Suppressor macrophage treated with lipopolysaccharide for 4 hours (primary cell): ENCODE measurements at places on chromosomes 3 and 15.

GRCh38 chr3:44185396-44185915, 56.2 kb upstream of the TOPAZ1 start:
- no peak for DNase-seq

DNA sequence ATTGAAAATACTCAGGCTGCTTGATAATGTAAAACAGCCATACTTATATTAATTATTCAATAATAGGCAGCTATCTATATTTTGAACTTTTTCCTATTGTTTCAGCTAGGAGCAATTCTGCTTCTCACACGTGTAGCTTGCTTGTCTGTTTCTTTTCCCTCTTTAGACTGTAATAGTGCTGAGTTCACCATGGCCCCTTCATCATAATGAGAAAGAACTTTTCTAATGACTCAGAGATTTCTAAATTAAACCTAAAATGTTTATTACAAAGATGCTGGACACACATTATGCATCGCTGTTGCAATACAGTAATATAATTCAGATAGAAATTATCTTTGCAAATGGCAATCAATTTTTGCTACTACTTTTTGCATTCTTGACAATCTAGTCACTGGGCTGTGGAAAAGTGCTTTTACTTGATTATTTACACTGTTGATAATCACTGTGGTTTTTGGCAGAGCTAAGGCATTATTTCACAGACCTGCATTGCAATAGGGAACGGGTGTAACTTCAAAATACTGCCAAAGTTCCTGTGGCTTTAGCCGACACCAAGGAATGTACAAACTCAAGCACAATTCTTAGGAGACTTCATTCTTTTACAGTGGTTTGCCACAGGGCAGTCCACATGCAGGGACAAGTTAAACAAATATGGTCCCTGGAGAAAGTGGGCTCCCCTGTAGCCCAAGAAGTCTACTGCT, 281.0 kb upstream of the TBL1XR1 start:
- DNase-seq: peak; percentile 28

DNA sequence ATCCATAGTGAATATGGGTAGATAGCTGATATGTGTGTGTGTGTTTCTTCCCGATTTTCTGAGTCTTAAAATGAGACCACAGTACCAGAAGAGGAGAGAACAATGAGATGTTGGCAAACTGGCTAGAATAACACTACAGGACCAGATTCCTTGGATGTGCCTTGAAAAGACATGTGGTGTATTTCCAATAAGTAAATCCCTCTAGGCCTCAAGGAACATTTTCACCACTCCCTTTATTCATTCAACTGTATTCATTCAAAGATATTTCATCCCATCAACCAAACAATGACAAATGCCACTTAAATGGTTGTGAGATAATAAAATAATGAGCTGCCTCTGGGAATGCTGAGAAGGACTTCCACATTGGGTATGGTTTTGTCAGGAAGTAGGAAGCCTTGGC, 8.7 kb upstream of the BNC1 start:
- DNase-seq: no peak

GRCh38 chr3:190000187-190000860, 120.4 kb downstream of the P3H2 start:
- DNase-seq: no peak

DNA sequence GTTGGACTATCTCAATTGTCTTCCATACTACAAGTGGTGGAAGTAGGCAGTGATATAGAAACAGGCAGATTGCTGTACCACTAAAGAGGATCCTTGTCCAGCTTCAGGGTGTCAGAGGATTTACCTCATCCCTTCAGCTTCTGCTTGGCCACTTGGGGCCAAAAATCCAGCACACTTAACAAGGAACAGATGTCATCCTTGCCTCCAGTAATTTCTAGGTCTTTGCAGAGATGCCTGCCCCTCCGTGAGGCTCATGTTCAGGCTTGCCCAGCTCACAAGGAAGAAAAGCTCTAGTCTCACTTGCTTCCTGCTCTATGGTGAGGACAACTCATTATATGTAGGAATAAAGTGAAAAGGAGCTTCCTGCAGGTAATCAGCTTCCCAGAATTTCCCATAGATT, 510.3 kb downstream of the EPHA3 start:
- no peak for DNase-seq

GRCh38 chr3:128492671-128493569, at the start of gene GATA2:
Gene GATA2, minus strand, starts transcription at chr3:128493201. Its CDS starts 6,170 bp downstream, at chr3:128487031.
- DNase-seq: no peak

DNA sequence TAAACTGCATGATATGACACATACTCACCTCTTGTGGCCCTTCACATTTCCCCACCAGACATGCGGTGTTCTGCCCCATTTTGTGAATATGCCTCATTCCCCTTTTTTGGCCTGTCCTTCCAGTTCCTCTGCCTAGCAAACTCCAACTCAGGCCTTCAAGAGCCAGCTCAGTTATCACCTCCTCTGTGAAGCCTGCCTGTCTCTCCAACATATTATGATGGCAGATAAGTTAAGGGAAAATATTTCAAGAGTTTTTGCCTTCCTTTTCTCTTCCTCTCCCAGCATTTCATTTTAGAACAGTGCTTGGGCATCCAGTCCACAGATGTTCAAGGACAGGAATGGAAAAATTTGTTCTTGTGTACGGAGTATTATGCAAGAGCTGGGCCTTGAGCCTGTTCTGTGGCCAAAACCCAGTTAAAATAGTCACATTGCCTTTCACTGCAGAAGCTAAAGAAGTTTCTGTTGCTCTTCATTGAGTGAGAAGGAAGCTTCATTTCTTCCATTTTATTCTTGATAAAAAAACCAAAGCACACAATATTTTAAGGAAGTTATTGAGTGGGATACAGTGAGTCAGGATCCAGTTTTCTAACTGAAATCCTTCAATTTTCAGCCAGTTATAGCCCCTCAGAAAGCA, 192.0 kb downstream of the GHSR start:
- peak; percentile 37 for DNase-seq

- no peak for DNase-seq
Measured at GRCh38 chr3:138310494-138310893, 19.2 kb downstream of the NME9 start.

DNA sequence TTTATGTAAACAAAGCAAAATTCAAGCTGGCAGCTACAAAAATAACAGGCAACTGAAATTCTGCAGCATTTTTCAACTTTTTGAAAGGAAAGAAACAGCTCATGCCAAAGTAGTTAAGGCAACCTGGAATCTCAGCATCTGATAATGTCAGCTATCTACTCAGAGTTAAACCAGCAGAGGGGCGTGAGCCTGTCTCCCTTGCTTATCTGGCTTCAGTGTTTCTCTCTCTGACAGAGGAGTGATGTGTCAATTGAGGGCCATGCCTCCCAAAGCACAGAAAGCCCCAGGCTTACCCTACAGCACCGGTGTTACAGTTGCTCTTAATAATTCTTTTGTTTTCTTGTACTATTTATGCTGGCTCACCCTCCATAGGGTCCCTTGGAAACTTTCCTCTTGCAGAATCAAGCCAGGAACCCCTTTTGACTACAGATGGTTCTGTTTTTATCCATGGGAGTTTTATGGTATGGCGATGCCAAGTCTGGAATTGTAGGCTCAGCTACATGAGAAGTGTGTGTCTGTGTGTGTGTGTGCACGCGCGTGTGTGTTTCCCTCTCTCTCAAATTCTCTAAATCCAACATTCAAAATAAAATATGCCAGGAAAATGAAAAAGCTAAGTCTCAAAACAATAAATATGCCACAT, 7.3 kb downstream of the TMEM212 start:
- DNase-seq: no peak

GRCh38 chr15:59150185-59150584, 45.2 kb downstream of the CCNB2 start:
- no peak for DNase-seq

- DNase-seq: no peak
Measured at GRCh38 chr15:31258260-31258659, 68.4 kb upstream of the KLF13 start.

- DNase-seq: peak; percentile 86
Measured at GRCh38 chr3:58532794-58533220, 4.2 kb downstream of the ACOX2 start.

GRCh38 chr3:157373783-157374182, 62.9 kb upstream of the PTX3 start:
- no peak for DNase-seq

- DNase-seq: no peak
Measured at GRCh38 chr3:65795166-65795565, 243.6 kb downstream of the MAGI1 start.

DNA sequence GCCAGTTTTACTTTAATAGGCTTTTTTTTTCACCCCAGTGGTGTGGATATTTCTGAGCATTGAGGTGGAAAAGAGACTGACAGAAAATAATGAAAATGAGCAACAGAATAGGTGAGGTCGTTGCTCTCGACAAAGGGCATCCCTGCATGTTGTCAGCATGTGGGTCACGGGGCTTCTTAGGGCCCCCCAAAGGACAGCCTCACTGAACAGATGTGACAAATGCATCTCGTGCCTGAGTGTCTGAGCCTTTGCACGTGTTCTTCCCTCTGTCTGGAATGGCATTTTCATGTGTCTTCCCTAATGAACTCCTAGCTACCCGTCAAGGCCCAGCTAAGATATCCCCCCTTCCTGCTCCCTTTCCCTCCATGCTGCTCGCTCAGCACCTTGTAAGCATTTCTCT, 31.8 kb downstream of the FAH start:
- DNase-seq: no peak

- DNase-seq: no peak
Measured at GRCh38 chr15:56124391-56124790, 119.3 kb downstream of the RFX7 start.

- no peak for DNase-seq
Measured at GRCh38 chr3:48364840-48365239, 7.2 kb upstream of the FBXW12 start.

GRCh38 chr3:155327430-155327829, 33.9 kb upstream of the STRIT1 start:
- DNase-seq: no peak

DNA sequence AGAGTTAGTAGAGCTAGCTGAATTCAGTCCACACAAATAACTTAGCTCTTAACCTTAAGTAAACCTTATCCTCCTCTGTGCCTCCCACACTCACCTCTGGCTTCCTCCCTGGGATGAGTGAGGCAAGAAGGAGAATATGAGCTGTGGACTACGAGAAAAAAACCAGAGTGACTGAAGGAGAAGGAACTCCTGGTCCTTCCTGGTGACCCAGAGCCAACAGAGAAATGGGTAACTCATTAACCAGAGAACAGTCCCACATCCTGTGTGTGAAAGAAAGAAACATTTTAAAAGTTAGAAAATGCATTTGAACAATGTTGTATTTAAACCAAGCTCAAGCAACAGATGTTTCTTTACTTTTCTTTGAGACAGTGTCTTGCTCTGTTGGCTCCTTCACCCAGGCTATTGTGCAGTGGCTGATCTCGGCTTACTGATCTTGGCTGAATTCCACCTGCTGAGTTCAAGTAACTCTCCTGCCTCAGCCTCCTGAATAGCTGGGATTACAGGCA, 27.5 kb upstream of the FAM81A start:
- peak; percentile 49 for DNase-seq

GRCh38 chr3:62999158-62999557, 123.9 kb upstream of the CADPS start:
- no peak for DNase-seq
